ENCODE measurements at places on chromosomes 2 and 18. TPM values are rescaled to one million over a fixed set of nuclear protein-coding genes. Genes with fewer than 3 reads are reported as not detected.

RBKS gene
- 1.2 TPM for total RNA-seq

FKBP7 gene
- total RNA-seq, result 7.3 TPM

GLI2 gene
- under 0.01 TPM for total RNA-seq

NCKAP5 gene
- 1.4 TPM for total RNA-seq

ACOXL gene
- total RNA-seq, result 0.06 TPM

PLB1 gene
- total RNA-seq, result under 0.01 TPM

SP140 gene
- not detected for total RNA-seq

SOS1 gene
- total RNA-seq, result 11.5 TPM

DHX57 gene
- 26.4 TPM for total RNA-seq

SDC1 gene
- total RNA-seq, result 1.4 TPM

IL1F10 gene
- not detected for total RNA-seq

RDH14 gene
- 12.0 TPM for total RNA-seq

TDRD15 gene
- total RNA-seq, result not detected

DNAJC5G gene
- total RNA-seq, result 0.16 TPM

PSMA8 gene
- not detected for total RNA-seq

FAM228A gene
- 0.31 TPM for total RNA-seq

CAMKMT gene
- total RNA-seq, result 2.6 TPM

SERPINB13 gene
- not detected for total RNA-seq

SIX3 gene
- not detected for total RNA-seq

ITPRIPL1 gene
- 4.7 TPM for total RNA-seq

NAT8 gene
- not detected for total RNA-seq

MOGAT1 gene
- total RNA-seq, result not detected

PLEKHH2 gene
- under 0.01 TPM for total RNA-seq

MSTN gene
- total RNA-seq, result 0.19 TPM

FHOD3 gene
- 0.06 TPM for total RNA-seq

SPP2 gene
- total RNA-seq, result not detected
